ENCODE measurements at places on chromosomes 6 and 20.

DNA sequence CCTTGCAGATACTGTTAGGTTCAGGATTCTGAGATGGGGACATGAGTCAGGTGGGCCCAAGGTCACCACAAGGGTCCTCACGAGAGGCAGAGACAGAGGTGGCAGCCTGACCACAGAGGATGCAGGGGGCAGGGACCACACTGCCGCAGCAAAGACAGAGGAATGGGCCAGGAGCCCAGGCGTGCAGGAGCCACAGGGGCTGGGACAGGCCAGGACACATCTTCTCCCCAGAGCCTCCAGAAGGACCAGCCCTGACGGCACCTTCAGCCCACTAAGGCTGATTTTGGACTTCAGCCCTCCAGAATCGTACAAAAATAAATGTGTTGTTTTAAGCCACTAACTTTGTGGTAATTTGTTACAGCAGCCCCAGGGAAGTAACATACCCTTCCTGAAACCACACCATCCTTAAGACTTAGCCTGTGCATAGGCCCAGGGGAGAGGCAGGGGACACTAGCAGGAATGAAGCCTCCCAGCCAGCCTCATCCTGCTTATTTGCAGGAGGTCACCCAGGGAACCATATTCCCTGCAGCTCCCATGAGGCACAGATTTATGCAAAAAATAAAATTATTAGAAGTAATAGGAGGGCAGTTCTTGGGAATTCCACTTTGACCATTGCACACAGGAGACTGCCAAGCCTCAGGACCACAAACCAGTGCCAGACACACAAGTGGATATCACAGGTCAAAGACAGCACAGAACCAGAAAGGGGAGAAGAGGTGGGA lies 119.3 kb upstream of the CST7 start:
- DNase-seq, result no peak

DNA sequence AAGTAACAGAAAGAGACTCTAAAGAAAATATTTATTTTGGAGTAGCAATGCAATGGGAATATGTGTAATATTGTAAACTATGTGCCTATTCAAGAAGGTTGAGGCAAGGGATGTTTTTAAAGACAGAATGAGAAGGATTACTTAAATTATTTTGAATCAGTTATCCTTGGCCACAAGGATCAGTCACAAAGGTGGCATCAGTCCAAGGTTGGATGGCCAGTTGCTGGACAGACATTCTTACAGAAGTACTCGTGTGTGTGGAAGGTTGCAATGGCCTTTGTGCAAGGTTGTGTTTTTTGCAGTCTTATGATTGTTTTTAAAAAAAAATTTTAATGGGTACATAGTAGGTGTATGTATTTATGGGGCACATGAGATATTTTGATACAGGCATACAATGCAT lies 2.0 kb downstream of the QRSL1 start:
- DNase-seq, result peak; percentile 52

GRCh38 chr20:37535443-37536132 lies 7.9 kb upstream of the BLCAP start:
- DNase-seq, result no peak

GRCh38 chr6:136445063-136445462 lies 105.2 kb downstream of the MAP7 start:
- DNase-seq, result no peak

GRCh38 chr20:53202777-53203176 lies 230.6 kb downstream of the TSHZ2 start:
- DNase-seq, result no peak

DNA sequence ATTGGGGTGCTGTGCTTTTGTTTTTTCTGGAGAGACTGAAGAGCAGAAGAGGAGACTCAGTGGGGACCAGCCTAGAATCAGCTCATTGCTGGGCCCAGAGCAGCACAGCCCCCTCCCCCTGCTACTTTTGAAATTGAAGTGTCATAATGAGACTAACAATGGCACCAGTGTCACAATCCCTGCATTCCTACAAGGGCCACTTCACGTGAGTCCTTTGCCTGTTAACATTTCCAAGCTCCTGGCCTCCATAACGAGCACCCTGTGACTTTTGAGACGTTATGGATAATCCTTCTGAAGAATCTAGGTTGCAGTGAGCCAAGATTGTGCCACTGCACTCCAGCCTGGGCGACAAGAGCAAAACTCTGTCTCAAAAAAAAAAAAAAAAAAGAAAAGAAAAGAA lies 41.7 kb downstream of the CNBD2 start:
- no peak for DNase-seq

DNA sequence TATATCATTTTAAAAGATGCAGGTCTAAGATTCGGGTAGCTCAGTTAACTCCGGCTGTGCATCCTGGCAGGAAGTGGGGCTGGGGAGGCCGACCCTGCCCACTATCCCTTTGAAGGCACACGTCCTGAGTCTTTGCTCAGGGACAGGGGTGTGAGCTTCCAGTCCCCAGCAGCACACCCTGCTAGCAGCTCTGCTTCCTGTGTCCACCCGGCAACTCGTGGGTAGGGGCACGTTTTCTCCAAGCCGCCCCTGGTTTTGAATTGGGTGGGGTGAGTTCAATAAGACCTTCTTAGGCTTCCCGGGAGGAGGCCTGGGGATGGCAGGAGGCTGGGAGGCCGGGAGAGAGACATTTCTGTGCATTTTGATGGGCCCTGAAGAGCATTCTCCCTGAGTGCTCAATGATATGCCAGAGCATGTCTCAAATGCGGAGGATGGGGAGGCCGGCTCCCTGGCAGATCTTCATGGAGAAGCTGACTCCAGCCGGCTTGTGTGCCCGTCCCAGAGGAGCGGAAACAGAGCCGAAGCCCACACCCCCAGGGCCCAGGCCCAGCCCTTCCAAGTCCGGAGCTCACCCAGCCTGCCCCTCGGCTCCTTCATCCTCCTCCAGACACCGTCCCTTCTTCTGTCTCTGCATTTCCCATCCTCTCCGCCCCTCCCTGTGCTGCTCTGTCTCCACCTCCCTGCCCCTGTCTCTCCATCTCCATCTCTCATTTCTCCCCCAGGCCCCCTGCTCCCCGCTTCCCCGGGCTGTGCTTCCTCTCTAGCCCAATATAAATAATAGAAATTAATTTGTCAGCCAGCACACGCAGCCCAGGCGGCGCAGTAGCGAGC lies 36.3 kb upstream of the ZFAND3 start:
- peak; percentile 66 for DNase-seq

DNA sequence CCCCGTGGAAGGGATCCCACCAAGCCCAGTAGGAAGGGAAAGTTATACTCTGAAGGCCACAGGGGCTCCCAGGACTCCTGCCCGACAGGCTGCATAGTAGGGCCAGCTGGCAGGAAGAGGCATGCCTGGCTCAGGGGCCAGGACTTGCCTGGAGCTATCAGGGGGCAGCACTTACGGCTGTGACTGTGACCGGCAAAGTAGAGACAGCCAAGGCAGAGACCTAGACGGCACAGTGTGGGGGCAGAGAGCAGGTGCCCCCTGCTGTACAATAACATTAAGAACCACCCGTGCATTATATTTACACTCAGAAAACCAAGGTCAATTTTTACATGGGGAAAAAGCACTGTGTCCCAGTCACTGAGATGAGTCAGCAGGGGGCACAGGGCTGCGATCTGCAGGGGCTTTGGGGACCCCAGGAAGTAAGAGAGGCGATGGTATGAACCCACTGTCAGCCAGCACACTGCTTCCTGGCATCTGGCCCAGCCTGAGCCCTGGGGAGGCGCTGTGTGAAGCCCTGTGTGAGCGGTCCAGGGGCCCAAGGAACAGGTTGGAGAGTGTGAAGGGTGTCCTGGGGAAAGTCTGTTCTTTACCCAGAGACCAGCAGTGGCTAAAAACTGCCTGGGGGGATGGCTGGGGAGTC lies 9.9 kb downstream of the CCDC167 start:
- no peak for DNase-seq

DNA sequence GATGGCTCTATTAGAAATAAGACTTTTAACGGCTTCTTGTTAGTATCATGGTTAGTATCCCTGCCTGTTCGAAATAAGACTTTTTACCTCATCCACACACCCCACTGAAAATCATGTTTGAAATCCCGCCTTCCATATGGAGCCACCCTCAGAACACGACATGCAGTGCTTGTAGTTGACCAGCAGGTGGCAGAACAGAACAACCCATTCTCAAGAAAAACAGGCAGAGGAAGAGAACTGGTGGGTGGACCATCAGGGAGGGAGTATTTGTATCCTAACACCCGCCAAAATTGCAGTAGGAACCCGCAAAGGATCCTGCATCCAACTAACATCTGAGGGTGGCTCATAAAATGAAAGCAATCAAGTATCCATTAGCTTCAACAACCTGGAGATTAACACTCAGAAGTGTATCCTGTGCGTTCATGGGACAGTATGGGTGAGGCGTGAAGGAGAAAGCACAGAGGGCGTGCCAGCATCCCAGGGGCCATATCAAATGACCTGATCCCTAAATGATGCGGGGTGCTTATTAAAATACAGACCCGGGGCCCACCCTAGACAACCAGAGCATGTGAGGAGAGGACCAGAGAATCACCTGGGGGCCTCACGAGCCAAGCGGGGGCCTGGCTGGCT lies 89.6 kb upstream of the NHSL1 start:
- DNase-seq, result peak; percentile 78

GRCh38 chr6:137304020-137304780 lies 85.0 kb upstream of the IFNGR1 start:
- no peak for DNase-seq

GRCh38 chr6:48249071-48249470 lies 138.1 kb upstream of the PTCHD4 start:
- DNase-seq, result no peak

DNA sequence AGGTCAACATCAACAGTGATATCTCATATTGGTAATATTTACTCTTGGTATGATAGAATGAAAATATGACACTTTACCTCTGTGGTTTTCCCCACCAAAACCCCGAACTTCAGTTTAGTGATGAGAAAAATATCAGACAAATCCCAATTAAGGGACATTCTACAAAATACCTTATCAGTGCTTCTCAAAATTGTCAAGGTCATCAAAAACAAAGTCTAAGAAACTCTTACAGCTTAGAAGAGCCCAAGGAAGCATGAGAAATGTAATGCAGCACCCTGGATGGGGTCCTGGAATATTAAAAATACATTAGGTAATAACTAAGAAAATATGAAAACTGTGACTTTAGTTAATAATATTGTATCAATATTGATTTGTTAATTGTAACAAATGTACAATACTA lies 148.3 kb upstream of the TFAP2D start:
- DNase-seq, result no peak

DNA sequence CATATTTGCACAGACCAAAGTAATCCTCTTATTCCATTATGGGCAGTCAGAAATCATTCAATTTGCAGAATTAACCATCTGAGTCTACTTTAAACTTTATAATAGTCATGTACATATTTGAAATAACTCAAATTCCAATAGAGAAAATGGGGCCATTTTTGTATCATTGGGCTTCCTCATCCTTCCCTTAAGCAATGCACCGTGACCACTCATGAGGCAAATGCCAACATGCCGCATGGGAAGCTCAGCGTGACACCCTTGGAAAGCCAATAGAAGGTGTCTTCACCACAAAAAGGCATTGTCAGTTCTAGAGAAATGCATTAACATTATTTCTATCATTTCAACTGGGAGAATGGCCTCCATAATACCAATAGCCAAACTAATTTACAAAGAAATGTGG lies 38.5 kb downstream of the SIM1 start:
- peak; percentile 74 for DNase-seq

GRCh38 chr20:17343091-17343490 lies 116.3 kb downstream of the PCSK2 start:
- DNase-seq, result no peak

GRCh38 chr20:13260650-13261279 lies 39.7 kb downstream of the ISM1 start:
- peak; percentile 44 for DNase-seq

DNA sequence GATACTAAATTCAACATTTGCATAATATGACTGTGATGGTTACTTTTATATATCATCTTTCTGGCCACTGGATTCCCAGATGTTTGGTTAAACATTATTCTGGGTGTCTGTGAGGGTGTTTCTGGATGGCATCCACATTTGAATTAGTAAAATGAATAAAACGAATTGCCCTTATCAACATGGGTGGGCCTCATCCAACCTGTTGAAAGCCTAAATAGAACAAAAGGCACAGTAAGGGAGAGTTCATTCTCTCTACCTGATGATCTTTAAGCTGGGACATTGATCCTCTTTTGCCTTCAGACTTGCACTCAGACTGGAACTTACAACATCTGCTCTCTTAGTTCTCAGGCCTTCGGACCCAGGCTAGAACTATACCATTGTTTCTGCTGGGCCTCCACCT lies 57.6 kb downstream of the CD24 start:
- no peak for DNase-seq

- no peak for DNase-seq
Observed at GRCh38 chr20:59939052-59939878, 840 bp downstream of the PPP1R3D start.

DNA sequence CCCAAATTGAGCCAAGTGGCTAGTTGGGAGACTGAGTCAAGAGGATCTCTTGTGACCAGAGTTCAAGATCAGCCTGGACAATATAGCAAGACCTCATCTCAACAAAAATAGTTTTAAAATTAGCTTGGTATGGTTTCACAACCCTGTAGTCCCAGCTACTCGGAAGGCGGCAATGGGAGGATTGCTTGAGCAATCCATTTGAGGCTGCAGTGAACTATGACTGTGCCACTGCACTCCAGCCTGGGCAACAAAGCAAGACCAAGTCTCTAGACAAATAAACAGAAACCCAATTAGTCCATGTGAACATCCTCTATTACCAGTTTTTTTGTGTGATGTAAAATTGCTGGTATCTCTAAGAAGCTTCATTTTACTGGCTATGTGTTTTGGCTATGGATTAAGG lies 106.2 kb downstream of the TULP4 start:
- DNase-seq, result peak; percentile 72

- no peak for DNase-seq
Observed at GRCh38 chr6:112710710-112711109, 363.6 kb downstream of the RFPL4B start.

DNA sequence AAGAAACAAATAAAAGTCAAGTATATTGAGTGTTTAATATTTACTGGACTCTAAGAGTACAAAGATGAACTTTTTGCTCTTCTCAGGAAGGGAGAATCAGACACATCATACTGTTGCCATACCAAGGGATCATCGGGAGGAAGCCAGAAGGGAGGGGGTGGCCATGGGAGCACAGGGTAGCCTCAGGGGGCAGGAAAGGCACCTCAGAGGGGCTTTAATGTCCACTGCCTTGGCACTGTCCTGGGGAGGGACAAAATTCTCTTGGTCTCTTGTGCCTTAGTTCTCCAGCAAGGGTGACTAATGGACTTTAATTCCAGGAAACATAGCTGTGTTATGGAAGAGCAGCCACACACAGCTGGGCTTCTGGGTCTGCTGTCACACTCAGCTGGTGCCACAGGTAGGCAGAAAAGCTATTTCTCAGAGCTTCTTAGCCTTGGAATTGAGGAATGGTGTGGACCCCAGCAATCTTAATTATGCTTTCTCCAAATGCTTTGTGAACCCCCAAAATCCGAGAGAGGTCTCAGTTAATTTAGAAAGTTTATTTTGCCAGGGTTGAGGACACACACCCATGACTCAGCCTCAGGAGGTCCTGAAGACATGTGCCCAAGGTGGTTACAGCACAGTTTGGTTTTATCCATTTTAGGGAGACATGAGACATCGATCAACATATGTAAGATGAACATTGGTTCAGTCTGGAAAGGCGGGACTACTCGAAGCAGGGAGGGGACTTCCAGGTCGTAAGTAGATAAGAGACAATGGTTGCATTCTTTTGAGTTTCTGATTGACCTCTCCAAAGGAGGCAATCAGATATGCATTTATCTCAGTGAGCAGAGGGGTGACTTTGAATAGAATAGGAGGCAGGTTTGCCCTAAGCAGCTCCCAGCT lies 53.2 kb downstream of the MRAP2 start:
- DNase-seq, result no peak

GRCh38 chr6:157584036-157584435 lies 203.0 kb downstream of the ZDHHC14 start:
- DNase-seq, result no peak
